ENCODE measurements at places on chromosomes 12 and 14. TPM values are rescaled to one million over a fixed set of nuclear protein-coding genes. Genes with fewer than 3 reads are reported as not detected.

The OTUB2 gene
- 1.2 TPM for total RNA-seq

DNA sequence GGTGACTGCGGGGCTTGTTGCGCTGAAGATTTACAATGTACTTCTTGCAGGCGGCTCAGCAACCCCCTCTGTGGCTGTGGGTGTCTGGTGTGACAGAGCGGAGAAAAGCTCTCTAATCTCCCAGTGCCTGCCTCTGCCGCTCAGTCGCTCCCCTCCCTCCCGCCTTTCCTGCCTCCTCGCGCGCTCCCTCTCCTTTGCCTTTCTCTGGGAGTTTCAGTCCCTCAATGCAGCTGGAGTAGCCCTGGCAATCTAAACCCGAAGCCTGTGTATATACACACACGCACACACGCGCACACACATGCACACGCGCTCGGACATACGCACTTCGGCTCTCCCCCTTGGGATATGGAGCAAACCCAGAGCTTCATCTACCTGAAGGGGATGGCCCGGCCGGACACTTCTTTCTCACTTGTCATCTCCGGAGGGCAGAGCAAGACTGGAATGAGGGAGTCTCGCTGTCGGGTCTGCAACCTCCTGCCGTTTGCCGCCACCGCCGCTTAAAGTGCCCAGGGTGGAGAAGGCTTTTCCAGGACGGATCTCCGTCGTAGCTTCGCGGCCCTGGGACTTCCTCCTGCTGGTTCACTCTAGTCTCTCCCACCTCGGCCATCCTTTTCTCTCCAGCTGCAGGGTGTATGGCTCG lies 599 bp upstream of the TRHDE start:
- DNase-seq = no peak

DNA sequence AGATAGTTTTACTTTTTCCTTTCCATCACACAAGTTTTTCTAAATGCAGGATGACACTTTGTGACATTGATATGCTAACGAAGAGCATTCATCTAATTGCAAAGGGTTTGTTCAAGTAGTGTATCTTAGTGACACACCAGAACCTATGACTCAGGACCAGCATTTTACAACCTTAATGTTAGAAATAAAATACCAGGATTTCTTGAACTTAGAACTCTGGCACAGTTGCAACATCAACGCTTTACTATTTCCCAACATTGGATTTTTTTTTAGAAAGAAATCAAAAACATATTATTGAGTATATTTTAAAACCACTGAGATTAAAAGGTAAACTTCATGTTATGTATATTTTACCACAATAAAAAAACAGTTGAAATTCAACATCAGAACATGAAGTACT lies 17.9 kb upstream of the PLEKHG6 start:
- DNase-seq = no peak

- DNase-seq = no peak
Observed at GRCh38 chr12:117101953-117102799, 3.0 kb upstream of the TESC start.

DNA sequence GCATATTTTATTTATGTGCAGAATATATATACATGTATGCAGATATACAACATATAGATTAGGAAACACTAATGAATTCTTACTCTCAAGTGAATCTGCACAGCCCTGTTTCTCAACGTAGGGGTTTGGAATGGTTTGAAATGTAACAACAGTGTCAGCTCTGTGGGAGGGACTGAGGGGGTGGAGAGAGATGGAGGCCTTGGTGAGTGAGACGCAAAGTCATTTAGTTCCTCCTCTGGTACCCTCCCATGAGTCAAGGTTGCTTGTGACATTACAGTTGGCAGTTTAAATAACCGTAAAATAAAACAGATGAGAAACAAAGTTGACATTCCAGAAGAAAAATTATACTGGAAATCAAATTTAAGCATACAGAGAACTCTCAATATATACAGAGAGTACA lies 313.0 kb upstream of the PRKD1 start:
- DNase-seq = no peak

DNA sequence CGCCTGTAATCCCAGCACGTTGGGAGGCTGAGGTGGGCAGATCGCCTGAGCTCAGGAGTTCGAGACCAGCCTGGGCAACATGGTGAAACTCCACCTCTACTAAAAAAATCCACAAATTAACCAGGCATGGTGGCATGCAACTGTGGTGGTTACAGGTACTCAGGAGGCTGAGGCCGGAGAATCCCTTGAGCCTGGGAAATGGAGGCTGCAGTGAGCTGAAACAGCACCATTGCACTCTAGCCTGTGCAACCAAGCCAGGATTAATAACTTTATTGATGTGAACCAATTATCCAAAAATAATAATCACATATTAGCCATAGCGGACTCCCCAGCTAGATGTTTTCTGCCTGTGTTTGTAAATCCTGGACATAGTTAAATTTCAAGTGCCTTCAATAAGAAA lies 1.8 kb upstream of the NUDT4 start:
- no peak for DNase-seq

GRCh38 chr12:109266106-109266879 lies 42.8 kb downstream of the FOXN4 start:
- DNase-seq = no peak

- DNase-seq = no peak
Observed at GRCh38 chr12:97560350-97560749, 97.7 kb downstream of the RMST start.

GRCh38 chr14:55097881-55098560 lies 31.0 kb upstream of the LGALS3 start:
- no peak for DNase-seq

DNA sequence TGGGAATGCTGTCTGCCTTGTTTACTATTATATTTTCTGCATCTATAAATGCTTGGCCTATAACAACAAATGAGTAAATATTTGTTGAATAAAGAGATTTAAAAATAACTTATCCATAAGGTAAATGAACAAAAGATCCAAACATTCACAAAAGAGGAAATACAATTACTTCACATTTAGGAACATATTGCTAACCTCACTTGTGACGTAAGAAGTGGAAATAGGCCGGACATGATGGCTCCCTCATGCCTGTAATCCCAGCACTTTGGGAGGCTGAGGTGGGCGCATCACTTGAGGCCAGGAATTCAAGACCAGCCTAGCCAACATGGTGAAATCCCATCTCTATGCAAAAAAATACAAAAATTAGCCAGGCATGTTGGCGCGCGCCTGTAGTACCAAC lies 25.7 kb upstream of the CKAP4 start:
- no peak for DNase-seq

DNA sequence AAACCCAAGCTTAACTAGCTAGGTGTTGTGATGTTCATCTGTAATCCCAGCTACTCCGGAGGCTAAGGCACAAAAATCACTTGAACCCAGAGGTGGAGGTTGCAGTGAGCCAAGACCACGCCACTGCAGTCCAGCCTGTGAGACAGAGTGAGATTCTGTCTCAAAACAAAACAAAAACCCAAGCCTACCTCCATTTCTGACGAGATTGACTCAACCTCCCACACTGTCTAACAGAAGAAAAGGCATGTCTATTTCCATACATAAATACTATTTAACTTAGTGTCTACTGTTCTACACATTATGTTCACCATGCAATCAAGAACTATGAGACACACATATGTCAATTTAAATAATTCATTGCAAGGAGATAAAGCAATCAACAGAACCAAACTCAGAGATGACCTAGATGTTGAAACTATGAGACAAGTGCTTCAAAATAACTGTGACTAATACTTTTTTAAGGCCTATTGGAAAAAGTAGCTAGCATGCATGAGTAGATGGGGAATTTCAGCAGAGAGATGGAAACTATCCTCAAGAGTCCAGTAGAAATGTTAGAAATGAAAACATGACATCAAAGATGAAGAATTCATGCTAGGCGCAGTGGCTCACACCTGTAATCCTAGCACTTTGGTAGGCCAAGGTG lies 75.9 kb upstream of the DHRS4 start:
- DNase-seq = no peak

- DNase-seq = no peak
Observed at GRCh38 chr14:105168093-105168420, 519 bp downstream of the JAG2 start.
